Activated CD4-positive, alpha-beta T cell treated with anti-CD3 and anti-CD28 coated beads, Interleukin-2, amount 50 U/mL, for 4 hours (primary cell): ENCODE measurements at places on chromosomes 4 and X.

DNA sequence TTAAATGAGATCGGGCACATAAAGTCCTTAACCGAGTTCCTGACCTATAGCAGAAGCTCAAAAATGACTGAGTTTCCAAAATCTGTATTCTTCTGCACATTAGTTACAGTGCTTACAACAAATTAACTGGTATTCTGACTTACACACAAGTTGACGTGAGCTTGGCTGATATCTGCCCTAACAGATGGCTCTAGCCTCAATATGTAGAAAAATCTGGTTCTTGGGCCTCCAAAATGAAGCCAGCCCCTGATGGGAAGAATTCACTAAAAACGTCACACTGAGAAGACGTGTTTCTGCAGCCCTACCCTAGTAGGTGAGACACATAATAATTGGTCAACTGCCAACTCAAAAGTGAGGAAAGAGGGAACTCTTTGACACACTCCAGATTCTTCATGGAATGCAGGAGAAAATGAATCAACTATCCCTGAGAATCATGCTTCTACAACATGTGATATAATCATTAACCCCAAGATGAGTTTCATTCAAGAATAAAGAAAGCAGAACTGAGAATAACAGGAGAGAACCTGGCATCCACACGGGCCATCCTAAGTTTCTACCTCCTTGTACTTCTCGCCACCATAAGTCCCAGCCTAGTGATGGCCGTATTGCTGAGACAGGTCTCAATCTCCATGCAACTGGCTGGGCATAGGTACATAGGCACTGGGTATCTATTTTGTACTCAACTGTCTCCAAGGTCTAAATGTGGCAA, 8.2 kb downstream of the STX18 start:
- DNase-seq = no peak

GRCh38 chr4:140799686-140800225, 43.6 kb upstream of the TBC1D9 start:
- no peak for DNase-seq

GRCh38 chr4:2755821-2756690, at the start of gene TNIP2:
TNIP2 (minus strand) TSS chr4:2756336; CDS start chr4:2756289, 47 bp downstream.
- DNase-seq = peak; percentile 69

- DNase-seq = no peak
These were observed 339.5 kb upstream of the DIPK2B start for GRCh38 chrX:45540181-45540580.

DNA sequence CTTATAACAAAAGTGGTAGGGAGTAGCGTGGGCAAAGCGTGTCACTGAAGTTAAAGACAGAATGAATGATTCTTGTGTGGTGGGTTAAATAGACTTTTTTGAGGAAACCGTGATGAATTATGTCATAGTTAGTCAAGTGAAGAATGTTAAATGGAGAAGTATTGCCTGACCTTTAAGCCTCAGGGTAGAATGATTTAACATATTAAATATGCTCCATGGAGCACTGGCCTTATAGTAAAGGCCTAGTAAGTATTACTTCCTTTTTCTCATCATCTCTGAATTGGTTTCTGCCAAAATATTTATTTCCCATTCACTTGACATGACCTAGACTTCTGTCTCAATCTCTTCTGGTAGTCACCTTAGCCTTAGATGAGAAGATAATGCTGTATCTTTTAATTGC, 23.7 kb downstream of the MAGEB1 start:
- no peak for DNase-seq

DNA sequence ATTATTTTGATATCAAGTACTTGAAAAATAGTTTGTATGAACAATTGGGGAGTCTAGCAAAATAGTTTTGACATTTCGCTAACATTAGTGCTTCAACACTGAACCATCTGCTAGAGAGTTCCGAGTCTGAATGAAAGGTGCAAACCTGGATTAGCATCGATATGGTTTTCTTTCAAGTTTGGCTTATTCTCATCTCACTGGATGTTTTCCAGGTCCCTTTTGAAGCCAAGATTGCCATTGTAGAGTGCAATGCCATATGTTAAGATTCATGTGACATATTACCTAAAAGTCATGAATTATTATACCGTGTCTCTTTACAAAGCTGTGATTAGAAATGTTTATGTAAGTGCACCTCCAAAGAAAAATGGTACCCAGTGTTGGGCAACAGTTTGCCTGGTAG, 36.8 kb upstream of the NAA11 start:
- DNase-seq = no peak

GRCh38 chr4:66795724-66796123, 749.6 kb downstream of the CENPC start:
- DNase-seq = no peak
